ENCODE measurements at places on chromosomes 5 and 9. TPM values are rescaled to one million over a fixed set of nuclear protein-coding genes. Genes with fewer than 3 reads are reported as not detected.

The ABLIM3 gene
- total RNA-seq: 10.6 TPM

The PCA3 gene
- total RNA-seq: 0.82 TPM

The FOXI1 gene
- not detected for total RNA-seq

The FBN2 gene
- 7.7 TPM for total RNA-seq

The PDZD2 gene
- total RNA-seq: 14.7 TPM

The CAMK2A gene
- 16.7 TPM for total RNA-seq

The FOXD4L4 gene
- 0.41 TPM for total RNA-seq
